ENCODE measurements at places on chromosomes 5 and 9.
A peak's percentile ranks its signal among the peaks of the same experiment; 100 is the strongest.

- DNase-seq, result no peak
Observed at GRCh38 chr9:121454972-121455371, 44.7 kb downstream of the GGTA1 start.

- no peak for DNase-seq
Observed at GRCh38 chr5:71782393-71782770, 63.3 kb downstream of the CARTPT start.

GRCh38 chr5:94693043-94693822 lies 74.8 kb downstream of the SLF1 start:
- DNase-seq, result no peak

DNA sequence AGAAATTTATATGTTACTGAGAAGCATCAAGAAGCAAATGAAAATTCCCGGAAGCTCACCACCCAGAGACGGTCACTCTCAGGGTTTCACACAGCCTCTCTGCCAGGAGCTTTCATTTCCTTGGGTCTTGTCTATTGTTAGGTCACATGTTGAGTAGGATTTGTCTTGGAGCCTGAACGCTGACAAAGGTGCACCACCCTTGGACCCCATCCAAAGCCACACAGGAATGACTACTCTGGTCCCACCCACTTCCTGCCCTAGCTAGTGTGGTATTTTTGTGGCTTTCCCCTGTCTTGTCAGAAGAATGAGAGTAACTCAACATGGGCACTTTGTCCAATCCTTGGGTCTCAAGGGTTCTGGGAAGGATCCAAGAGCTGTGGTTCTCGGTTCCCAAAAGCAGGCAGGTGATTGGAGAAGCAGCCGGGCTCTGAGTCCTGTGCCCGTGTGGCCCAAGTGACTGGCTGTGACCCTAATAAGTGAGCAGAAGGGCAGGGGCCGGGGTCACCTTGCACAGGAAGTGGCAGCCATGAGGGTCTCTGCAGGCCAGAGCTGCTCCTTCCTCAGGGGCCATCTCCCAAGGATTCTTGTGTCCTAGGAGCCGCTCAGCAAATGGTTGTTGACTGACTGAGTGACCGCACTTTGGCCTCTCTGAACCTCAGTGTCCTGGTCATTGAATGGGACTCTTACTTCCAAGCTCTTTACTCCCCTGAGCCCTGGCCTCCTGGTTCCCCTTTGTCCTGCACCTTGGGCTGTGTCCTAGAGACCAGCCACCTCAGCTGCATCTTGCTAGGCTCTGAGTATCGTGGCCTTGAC lies 6.9 kb downstream of the FGD3 start:
- peak; percentile 55 for DNase-seq

DNA sequence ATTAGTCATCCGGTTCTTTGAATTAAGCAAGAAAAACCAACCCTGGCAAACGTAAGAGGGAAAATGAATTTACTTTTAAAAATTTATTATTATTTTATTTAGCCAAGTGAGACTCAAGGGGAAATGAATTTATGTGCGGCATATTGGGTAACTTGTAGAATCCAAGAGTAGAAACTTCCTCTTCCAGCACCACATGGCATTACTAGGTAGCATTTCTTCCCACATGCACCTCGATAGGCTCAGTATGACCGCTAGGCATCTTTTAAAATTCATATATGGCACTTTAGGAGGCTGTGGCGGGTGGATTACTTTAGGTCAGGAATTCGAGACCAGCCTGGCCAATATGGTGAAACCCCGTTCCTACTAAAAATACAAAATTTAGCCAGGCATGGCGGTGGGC lies 17.6 kb upstream of the MYO10 start:
- no peak for DNase-seq

DNA sequence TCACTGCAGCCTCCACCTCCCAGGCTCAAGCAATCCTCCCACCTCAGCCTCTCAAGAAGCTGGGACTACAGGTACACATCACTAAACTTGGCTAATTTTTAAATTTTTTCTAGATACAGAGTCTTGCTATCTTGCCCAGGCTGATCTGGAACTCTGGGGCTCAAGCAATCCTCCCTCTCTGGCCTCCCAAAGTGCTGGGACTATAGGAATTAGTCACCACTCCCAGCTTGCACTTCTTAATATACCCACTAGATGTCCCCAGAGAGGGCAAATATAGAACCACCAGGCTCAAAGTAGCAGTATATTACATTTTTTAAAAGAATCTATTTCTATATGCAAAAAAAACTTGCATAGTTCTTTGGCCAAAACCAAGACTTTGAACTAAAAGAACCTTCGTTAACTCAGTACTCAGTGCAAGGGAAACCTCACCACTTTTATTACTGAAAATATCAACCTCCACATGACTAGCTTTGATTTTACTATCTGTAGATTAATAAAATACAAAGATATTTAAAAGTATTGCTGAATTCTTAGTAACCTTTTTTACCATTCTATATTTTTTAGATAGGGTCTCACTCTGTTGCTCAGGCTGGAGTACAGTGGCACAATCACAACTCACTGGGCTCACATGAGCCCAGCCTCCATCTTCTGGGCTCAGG lies 25.8 kb upstream of the HSD17B3 start:
- DNase-seq, result peak; percentile 5

GRCh38 chr5:83891261-83891660 lies 170.6 kb upstream of the HAPLN1 start:
- no peak for DNase-seq

DNA sequence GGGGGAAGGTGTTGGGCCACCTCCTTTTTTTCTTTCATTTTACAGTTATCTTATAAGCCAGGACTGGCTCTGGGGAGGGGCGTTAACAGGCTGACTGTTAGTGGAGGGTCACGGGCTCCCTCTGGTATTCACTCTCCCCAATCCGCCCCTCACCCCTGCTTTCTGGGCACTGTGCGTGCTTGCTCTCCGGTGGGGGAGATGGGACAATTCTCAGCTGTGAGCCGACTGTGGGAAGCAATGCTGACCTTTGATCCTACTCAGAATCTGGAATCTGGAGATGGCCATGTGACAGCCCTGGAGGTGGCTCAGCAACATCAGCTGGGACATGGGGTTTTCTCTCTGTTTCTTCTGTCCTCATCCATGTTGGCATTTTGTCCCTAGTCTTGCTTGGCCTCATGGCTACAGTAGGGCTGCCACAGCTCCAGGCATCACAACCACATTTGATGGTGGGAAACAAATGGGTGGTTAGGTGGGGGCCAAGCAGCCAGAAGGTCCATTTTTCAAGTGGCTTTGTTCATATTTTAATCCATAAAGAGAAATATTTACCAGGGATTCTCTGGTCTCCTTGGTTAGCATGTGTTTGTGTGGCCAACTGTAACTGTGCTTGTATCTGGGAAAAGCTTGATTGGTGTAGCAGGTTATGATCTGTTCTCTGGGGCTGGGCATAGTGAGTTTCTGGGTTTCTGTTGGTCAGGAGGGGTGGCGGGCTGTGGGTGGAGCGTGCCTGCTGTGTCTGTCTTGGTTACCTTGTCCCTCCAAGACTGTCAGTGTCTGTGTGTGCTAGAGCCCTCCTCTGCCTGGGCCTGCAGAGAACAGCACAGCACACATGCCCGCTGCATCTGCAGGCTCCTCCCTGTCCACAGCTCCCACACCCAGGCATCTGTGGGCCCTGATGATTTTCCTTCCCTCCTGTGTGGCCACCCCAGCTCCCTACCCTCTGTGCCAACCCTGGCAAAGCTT lies 12.4 kb downstream of the WNK2 start:
- no peak for DNase-seq

GRCh38 chr5:128825826-128826225 lies 139.5 kb upstream of the SLC27A6 start:
- no peak for DNase-seq

- no peak for DNase-seq
Observed at GRCh38 chr9:128718475-128718874, 5.5 kb downstream of the ZDHHC12 start.

DNA sequence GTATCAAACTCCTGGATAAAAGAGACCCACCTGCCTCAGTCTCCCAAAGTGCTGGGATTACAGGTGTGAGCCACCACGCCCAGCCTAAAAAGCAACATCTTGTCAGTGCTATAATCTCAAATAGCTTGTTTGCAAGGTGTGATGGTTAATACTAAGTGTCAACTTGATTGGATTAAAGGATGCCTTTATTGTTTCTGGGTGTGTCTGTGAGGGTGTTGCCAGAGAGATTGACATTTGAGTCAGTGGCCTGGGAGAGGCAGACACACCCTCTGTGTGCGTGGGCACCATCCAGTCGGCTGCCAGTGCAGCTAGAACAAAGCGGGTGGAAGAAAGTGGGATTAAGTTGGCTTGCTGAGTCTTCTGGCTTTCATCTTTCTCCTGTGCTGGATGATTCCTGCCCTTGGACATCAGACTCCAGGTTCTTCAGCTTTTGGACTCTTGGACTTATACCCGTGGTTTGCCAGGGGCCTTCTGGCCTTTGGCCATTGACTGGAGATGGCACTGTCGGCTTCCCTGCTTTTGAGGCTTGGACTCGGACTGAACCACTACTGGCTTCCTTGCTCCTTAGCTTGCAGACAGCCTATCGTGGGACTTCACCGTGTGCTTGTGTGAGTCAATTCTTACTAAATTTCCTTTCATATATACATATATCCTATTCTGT lies 28.1 kb downstream of the TARS1 start:
- no peak for DNase-seq

- no peak for DNase-seq
Observed at GRCh38 chr9:29203244-29203930, 1630.1 kb upstream of the C9orf72 start.

GRCh38 chr5:122997294-122997693 lies 39.2 kb downstream of the PPIC start:
- DNase-seq, result no peak

GRCh38 chr9:125375820-125376219 lies 114.2 kb downstream of the GAPVD1 start:
- no peak for DNase-seq

GRCh38 chr9:127876026-127876763 lies 1.3 kb downstream of the AK1 start:
- DNase-seq, result no peak

GRCh38 chr5:71810023-71810422 lies 90.9 kb downstream of the CARTPT start:
- DNase-seq, result no peak

DNA sequence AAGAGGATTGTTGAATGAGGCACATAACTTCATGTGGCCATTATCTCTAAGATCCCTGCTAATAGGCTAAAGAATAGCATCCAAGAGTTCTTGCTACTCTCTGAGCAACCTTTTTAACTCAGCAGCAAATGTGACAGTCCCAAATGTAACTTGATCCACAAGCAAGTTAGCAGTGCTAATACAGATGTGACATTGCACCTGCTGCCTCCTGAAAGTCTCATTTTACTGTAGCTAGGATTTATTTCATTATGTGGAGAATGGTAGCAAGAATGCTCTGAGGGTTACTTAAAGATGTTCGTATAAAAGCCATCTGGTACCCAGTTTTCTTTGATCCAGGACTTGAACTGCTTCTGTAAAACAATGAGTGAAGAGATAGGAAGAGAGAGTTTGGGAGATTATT lies 45.8 kb downstream of the CDH10 start:
- no peak for DNase-seq

GRCh38 chr9:135242406-135242805 lies 154.9 kb downstream of the OLFM1 start:
- DNase-seq, result no peak

- no peak for DNase-seq
Observed at GRCh38 chr5:141663506-141663905, 12.3 kb upstream of the FCHSD1 start.

- DNase-seq, result no peak
Observed at GRCh38 chr5:71829206-71829605, 110.1 kb downstream of the CARTPT start.

DNA sequence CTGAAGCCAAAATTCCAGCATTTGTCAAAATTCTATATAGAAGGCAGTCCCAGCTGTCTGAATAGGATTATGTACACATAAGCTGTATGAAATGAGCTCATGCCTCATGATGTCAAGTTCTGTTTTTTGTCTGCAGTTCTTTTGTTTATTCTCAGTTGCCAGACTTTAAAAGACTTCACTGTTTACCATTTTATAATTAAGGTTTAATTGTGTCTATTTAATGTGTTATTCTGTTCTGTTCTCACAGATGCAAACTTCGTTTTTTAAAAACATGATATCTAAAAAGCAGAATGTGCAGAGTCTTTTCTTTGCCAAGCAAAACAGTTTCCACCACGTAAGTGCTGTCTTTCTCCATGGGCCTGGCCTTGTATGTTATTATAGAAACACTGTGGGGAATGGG lies 31.1 kb downstream of the ERAP1 start:
- no peak for DNase-seq

DNA sequence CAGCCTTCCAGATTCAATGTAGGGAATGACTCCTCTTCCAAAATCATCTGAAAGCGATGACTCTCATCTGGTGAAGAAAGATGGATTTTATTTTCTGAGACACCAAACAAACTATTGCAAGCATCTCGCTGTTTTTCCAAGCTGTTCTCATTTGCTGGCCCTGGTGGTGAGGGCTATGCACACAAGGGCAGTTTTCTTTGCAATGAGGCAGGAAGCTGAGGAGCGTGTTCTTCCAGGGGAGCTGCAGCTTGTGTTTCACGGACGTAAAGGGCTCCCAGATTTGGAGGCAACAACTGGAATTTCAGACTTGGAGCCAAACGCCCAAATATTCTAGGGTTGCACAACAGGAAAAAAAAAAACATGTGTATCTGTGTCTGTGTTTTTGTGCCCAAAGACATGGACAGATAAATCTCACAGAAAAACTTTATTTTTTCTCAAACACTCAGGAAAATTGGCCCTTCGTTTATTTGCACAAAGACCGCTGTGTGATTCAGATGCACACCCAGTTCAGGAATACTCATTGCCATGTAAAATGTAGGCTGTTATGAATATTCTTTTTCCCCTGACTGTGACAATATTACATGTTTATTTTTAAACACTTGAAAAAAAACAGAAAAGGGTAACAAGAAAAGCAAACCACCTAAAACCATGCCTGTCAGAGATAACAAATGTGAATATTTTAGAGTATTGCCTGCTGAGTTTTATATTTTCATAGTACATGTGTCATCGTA lies 151.3 kb downstream of the GAS1 start:
- DNase-seq, result no peak

- DNase-seq, result no peak
Observed at GRCh38 chr5:28398185-28398584, 1359.8 kb upstream of the CDH9 start.

- no peak for DNase-seq
Observed at GRCh38 chr5:670396-671270, 22.5 kb downstream of the TPPP start.

GRCh38 chr5:3853362-3853761 lies 257.7 kb downstream of the IRX1 start:
- DNase-seq, result no peak

GRCh38 chr5:95712347-95712958 lies 18.7 kb upstream of the RHOBTB3 start:
- no peak for DNase-seq

GRCh38 chr5:155104441-155104840 lies 90.9 kb downstream of the KIF4B start:
- no peak for DNase-seq

DNA sequence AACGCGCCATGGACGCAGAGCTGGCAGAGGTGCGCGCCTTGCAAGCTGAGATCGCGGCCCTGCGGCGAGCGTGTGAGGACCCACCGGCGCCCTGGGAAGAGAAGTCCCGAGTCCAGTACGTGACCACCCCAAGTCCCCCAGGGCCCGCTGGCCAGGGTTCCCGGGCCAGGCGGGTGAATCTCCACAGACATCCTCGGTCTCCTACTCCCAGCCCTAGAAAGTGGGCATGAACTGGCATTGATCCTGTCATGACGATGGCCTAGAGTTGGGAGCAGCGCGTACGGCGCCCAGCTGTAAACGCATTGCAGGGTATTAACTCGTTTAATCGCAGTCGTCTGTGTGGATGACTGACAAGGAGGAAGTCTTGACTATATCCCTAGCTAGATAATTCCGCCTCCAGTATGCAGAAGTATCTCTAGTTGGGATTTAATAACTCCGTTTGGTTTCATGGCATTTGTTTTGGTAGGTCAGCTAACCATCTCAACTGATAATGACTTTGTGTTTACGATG lies 293 bp downstream of the CENPP start:
- DNase-seq, result no peak

All from stimulated activated CD8-positive, alpha-beta memory T cell treated with anti-CD3 and anti-CD28 coated beads, Interleukin-7, amount 100 ng/mL, for 24 hours (primary cell).